ENCODE measurements at places on chromosomes 5 and 9.

- DNase-seq = no peak
Measured at GRCh38 chr5:60436518-60436917, 263.4 kb downstream of the DEPDC1B start.

DNA sequence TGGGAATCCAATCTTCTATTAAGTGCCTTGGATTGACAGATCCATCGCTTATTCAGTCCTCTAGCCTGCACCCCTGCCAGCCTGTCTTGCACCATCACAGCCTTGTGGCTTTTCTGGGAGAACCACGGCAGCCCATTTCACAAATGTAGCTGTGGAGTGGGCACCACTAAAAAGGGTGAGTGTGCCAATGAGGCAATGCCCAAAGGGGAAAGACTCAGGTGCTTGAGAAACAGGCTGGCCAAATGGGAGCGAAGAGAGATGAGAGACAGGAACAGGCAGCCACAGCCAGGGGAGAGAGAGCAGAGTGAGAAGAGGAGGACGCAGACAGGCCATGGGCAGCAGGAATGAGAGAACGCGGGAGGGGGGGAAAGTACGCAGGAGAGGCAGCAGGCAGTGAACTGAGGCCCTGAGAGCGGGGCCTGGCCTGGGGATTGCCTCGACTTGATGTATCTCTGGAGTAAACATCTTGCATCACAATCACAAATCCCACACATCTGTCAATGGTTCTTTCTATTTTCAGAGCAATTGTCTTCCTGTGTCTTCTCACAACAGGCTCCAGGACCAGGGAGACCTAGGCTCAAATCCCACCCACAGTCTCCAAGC, 173.1 kb downstream of the SYK start:
- DNase-seq = no peak

DNA sequence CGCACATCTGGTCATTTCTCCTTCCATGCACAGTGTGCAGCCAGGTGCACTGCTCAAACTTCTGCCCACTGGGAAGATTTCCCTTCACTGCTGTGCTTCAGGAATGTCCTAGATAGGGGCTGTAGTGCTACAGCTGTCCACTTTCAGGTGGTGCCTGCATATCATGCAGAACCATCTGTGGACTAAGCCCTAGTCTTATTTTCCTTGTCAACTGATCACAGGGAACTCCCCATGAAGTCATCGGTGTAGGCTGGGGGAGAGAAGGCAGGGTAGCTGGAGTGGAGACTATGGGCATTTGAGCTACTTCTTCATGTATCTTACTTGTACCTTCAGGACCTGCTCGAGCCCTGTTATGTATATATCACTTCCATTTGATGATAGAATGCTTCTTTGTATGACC, 150.9 kb upstream of the PLCXD3 start:
- no peak for DNase-seq

DNA sequence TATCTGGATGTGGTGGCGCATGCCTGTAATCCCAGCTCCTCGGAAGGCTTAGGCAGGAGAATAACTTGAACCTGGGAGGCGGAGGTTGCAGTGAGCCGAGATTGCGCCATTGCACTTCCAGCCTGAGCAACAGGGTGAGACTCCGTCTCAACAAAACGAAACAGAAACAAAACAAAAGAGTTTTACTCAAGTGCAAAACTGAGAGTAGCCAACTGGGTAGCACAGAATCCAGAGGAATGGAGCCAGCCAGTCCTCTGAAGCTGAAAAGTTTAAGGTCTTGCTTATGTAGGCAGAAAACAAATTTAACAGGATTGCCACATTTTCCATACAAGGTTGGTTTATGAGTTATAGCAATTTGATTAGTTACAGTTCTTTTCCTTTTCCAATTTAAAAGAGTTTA, 32.0 kb downstream of the SPIN1 start:
- DNase-seq = no peak

- no peak for DNase-seq
Measured at GRCh38 chr5:153308282-153308681, 182.2 kb upstream of the GRIA1 start.
